ENCODE measurements at places on chromosomes 7 and 10. TPM values are rescaled to one million over a fixed set of nuclear protein-coding genes. Genes with fewer than 3 reads are reported as not detected.
A peak's percentile ranks its signal among the peaks of the same experiment; 100 is the strongest.

Gene CH25H
- total RNA-seq, result 0.16 TPM

GRCh38 chr7:152335900-152336571, 99.8 kb downstream of the KMT2C start:
- no peaks in the 10 kb centered on the region for H3K36me3 ChIP-seq
- no peak for DNase-seq

Gene HSPA12A
- 14.2 TPM for total RNA-seq

DNA sequence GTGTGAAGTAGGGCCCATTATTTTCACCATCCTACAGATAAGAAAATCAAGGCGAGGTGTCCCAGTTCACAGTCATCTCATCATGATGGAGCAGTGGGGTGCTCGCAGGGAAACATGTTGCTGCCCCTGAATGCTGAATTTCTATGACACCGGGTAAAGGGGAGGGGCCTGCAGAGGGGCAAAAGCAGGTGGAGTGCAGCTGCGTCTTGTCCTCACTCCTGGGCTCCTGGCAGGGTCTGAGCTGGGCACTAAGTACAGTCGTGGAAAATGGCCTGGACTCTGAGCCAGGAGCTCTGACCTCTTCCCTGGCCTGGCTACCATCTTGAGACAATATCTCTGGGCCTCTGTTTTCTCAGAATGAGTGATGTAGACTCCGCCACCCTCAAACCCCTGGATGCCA, 253.1 kb upstream of the PITRM1 start:
- peak overlapping the region; percentile 78 for H3K27ac ChIP-seq
- peaks cover 5% of the 10 kb centered on the region for H3K4me1 ChIP-seq
- no peaks in the 10 kb centered on the region for H3K27me3 ChIP-seq
- no peaks in the 10 kb centered on the region for H3K36me3 ChIP-seq
- DNase-seq, result no peak

- no peaks in the 10 kb centered on the region for H3K4me1 ChIP-seq
- H3K4me3 ChIP-seq, result no peak overlapping the region
- H3K27me3 ChIP-seq, result no peaks in the 10 kb centered on the region
- peak overlapping the region; percentile 33 for H3K27ac ChIP-seq
- DNase-seq, result no peak
Measured at GRCh38 chr10:80168162-80168511, 35.6 kb downstream of the PLAC9 start.

DNA sequence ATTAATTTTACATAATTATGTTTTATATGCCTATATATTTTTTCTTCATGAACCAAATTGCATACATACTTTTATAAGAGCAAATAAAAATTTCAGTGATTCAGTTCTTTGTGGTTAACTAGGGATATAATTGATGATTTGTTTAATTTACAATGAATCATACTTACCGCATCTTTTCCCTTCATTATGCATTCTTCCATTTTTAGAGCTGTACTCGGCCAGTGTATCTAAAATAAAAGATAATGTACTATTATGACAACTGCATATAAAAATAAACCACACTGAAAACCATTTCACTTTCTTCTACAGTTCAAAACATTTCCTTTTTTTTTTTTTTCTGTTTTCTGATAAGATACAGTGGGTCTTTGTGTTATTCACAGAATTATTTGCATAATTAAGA, 179.9 kb downstream of the SEMA3E start:
- no peaks in the 10 kb centered on the region for H3K36me3 ChIP-seq
- H3K27ac ChIP-seq, result no peak overlapping the region
- no peak for DNase-seq

Gene ANKRD30A
- total RNA-seq, result 725 TPM

- H3K4me3 ChIP-seq, result no peak overlapping the region
- H3K27me3 ChIP-seq, result no peaks in the 10 kb centered on the region
- no peaks in the 10 kb centered on the region for H3K4me1 ChIP-seq
Measured at GRCh38 chr10:82742478-82742877, 867.5 kb downstream of the NRG3 start.

DNA sequence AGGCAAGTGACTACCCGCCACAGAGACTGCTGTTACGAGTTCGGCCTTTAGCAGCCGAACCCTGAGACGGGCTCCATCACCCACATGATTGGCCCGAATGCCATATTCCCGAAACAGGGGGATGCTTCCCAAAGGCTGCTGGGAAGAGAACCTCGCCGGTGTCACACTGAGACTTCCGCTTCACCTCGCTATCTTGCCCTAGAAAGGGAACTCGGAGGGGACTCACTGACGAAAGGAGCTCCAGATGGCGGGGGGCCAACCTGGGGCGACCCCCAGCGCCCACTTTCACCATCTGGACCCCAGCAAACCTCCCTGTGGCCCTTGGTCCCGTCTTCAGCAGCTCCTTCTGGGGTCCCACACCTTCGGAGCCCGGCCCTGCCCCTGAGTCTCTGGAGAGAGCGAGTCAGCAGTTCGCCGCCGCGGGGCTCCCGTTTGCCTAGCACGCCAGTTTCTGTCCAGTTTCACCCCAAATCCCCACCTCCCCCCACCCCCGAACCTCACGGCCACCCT, 529 bp downstream of the HPS1 start:
- H3K36me3 ChIP-seq, result peaks cover 5% of the 10 kb centered on the region
- H3K4me3 ChIP-seq, result peak overlapping the region; percentile 70
- H3K4me1 ChIP-seq, result no peaks in the 10 kb centered on the region

Gene STEAP4
- 73.1 TPM for total RNA-seq

- no peak overlapping the region for H3K4me3 ChIP-seq
- no peaks in the 10 kb centered on the region for H3K27me3 ChIP-seq
- peak overlapping the region; percentile 46 for H3K27ac ChIP-seq
- DNase-seq, result no peak
- H3K36me3 ChIP-seq, result no peaks in the 10 kb centered on the region
Measured at GRCh38 chr10:97494863-97495506, 3.2 kb downstream of the MMS19 start.

DNA sequence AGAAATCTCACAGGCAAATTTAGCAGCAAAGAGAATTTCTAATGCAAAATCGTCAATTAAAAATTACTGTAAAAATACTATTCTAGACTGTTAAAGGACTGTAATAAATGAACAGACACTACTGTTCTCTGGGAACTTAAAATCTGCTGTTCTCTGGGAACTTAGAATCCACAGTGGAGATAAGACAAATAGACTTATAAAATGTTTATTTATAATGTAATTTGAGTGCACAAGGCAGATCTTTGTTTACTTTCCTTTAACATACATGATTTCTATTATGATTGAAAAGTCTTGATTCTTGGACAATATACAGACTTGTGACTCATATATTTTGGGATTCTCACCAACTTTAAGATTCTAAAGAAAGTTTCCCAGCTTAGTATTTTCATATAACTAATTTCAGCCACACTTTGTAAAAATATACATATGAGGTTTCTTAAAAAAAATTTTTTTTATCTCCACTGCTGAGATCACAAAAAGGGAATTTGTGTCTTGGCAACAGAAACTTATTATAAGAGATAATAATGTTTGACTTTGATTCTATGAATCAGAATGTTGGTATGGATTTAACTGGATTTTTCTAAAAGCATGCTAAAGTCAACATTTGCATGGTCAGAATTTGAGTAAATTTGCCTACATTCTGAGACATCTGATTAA, 166.3 kb upstream of the RHOBTB1 start:
- no peak overlapping the region for H3K27ac ChIP-seq
- no peaks in the 10 kb centered on the region for H3K27me3 ChIP-seq
- DNase-seq, result no peak
- H3K4me1 ChIP-seq, result no peaks in the 10 kb centered on the region
- no peaks in the 10 kb centered on the region for H3K36me3 ChIP-seq

Gene ATP6V1F
- total RNA-seq, result 117 TPM

- H3K36me3 ChIP-seq, result no peaks in the 10 kb centered on the region
- no peak overlapping the region for H3K27ac ChIP-seq
- H3K4me1 ChIP-seq, result no peaks in the 10 kb centered on the region
- DNase-seq, result no peak
- no peak overlapping the region for H3K4me3 ChIP-seq
Measured at GRCh38 chr10:6838118-6838517, 258.0 kb upstream of the PRKCQ start.

- H3K36me3 ChIP-seq, result no peaks in the 10 kb centered on the region
- no peaks in the 10 kb centered on the region for H3K4me1 ChIP-seq
- peak overlapping the region; percentile 48 for H3K27ac ChIP-seq
- DNase-seq, result no peak
Measured at GRCh38 chr7:87933605-87933952, 472 bp upstream of the ADAM22 start.

Gene TMEM176A
- total RNA-seq, result 28.3 TPM

DNA sequence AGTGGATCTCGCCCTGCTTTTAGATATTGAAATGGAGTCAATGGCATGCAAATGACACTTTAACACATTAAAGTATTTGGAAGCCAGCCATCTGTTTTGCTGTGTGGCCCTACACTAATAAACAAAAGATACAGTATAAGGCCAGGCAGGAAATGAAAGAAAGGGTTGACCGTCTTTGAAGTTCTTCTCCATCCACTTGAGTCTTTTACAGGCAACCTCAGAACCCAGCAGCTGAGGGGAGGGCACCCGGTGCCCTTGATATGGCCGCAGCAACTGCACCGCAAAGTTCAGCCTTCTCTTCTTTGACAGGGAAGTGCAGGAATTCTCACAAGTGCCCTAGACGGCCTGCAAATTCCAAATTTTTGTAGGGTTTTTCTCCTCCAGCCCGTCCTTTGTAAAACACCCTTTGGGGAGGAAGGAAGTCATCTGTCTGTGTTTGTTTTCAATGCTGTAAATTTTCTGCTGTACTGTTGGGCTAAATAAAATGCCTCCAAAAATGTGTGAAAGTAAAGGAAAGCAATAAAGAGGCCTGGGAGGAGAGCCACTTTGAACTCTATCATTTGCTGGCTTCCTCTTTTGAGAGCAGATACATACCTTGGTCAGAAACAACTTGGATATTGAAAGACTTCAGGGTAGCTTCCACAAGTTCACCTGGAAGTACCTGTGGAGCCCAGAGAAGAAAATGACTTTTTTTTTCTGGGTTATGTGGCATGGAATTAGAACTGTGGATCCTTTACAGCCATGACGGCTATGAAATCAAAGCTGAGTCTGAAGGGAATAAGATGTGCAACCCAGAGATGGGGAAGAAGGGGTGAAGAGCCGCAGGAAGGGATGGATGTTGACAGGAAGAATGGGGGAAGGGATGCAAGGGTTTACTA, 3.6 kb downstream of the HOXA1 start:
- H3K4me1 ChIP-seq, result no peaks in the 10 kb centered on the region
- H3K27me3 ChIP-seq, result peaks cover 3% of the 10 kb centered on the region
- DNase-seq, result no peak
- H3K27ac ChIP-seq, result no peak overlapping the region
- no peak overlapping the region for H3K4me3 ChIP-seq

Gene CPVL
- 11.4 TPM for total RNA-seq

Gene CUBN
- total RNA-seq, result 1.6 TPM

DNA sequence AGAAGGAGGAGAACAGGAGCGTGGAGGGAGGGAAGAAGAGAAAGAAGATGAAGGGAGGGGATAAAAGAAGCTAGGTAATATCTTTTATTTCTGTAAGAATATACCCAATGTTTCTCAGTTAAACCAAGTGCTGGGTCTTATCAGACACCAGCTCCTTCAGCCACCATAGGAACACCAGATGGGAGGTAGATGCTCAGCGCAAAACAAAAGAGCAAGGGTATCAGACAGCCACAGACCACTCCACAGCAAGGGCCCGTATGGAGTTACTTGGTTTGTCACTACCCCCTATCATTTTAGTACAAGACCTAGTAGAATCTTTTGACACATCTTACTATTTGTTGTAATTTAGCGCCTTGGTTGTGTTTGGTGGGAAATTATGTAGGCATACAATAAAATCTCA, 65.9 kb upstream of the FAM133B start:
- no peak overlapping the region for H3K4me3 ChIP-seq
- no peak for DNase-seq
- H3K27me3 ChIP-seq, result no peaks in the 10 kb centered on the region

GRCh38 chr10:51369903-51370302, 295.6 kb downstream of the PRKG1 start:
- H3K27me3 ChIP-seq, result no peaks in the 10 kb centered on the region
- H3K4me3 ChIP-seq, result no peak overlapping the region
- no peak overlapping the region for H3K27ac ChIP-seq
- no peak for DNase-seq
- no peaks in the 10 kb centered on the region for H3K36me3 ChIP-seq

DNA sequence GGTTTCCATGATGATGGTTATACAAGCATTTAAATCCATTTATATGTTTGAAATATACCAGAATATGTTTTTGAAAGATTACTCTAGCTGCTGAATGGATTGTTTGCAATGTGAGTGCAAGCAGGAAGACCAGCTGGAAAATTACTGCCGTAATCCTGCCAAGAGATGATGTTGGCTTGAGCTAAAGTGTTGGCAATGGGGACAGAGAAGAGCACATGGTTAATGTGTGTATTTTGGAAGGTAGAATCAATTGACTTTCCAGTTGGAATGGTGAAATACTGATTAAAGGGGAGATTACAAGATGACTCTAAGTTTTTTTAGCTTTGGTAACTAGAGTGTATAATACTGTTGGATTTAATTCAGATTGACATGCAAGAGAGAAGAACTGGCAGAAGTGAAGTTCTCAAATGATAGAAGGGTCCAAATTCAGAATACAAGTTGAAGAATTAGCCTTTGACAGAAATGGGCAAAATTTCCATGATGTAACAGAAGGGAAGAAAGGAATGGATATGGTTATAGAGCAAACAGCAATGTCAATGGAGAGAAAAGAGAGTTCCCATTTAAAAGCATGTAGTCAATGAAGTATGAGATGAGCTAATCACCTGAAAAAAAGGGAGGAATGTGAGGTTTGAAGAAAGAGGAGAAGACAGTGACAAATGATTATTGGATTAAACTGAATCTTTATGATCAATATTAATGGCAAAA, 422.0 kb downstream of the CDC14C start:
- H3K27ac ChIP-seq, result no peak overlapping the region
- no peak for DNase-seq
- H3K4me3 ChIP-seq, result no peak overlapping the region
- no peaks in the 10 kb centered on the region for H3K36me3 ChIP-seq
- no peaks in the 10 kb centered on the region for H3K27me3 ChIP-seq

Gene CALN1
- 0.15 TPM for total RNA-seq

Gene SGCE
- total RNA-seq, result 92.2 TPM

Gene FOXP2
- 5.9 TPM for total RNA-seq

Gene DLX5
- not detected for total RNA-seq

Gene PNLIPRP3
- 0.66 TPM for total RNA-seq

- H3K4me3 ChIP-seq, result no peak overlapping the region
- H3K27ac ChIP-seq, result no peak overlapping the region
- no peaks in the 10 kb centered on the region for H3K4me1 ChIP-seq
- no peak for DNase-seq
- no peaks in the 10 kb centered on the region for H3K36me3 ChIP-seq
Measured at GRCh38 chr10:104731192-104731591, 90.1 kb downstream of the SORCS3 start.

- no peak overlapping the region for H3K4me3 ChIP-seq
- DNase-seq, result no peak
- no peaks in the 10 kb centered on the region for H3K36me3 ChIP-seq
- H3K27ac ChIP-seq, result no peak overlapping the region
- no peaks in the 10 kb centered on the region for H3K27me3 ChIP-seq
Measured at GRCh38 chr7:158228986-158229385, 358.6 kb downstream of the PTPRN2 start.

GRCh38 chr7:156578978-156579430, 61.6 kb upstream of the RNF32 start:
- no peaks in the 10 kb centered on the region for H3K36me3 ChIP-seq
- no peaks in the 10 kb centered on the region for H3K27me3 ChIP-seq
- no peak overlapping the region for H3K4me3 ChIP-seq
- DNase-seq, result no peak

Gene MTG1
- total RNA-seq, result 22.9 TPM

GRCh38 chr10:110609605-110610004, 34.5 kb upstream of the RBM20 start:
- no peaks in the 10 kb centered on the region for H3K4me1 ChIP-seq
- no peak overlapping the region for H3K27ac ChIP-seq
- H3K4me3 ChIP-seq, result no peak overlapping the region
- H3K36me3 ChIP-seq, result no peaks in the 10 kb centered on the region
- no peak for DNase-seq
